ENCODE measurements at places on chromosomes 3 and 15.
A peak's percentile ranks its signal among the peaks of the same experiment; 100 is the strongest.

GRCh38 chr3:111737047-111737705 lies 121.9 kb upstream of the PHLDB2 start:
- no peaks in the 10 kb centered on the region for H3K27me3 ChIP-seq
- no peak for DNase-seq
- no peak overlapping the region for H3K27ac ChIP-seq
- no peak overlapping the region for H3K4me3 ChIP-seq
- peaks cover 2% of the 10 kb centered on the region for H3K36me3 ChIP-seq

DNA sequence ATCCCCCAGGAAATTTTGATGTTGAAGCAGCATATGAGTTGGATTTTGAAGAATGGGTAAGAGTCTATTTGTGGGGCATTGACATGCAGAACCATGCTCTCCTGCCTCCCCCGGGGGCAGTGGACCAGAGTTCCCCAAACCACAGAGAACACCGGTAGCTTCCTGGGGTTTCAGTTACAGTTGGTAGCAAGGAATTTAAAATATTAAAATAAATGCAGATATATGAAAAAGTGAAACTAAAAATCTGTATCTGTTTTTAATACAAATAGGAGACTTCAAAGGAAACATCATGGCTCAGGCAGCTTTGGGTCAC lies 37.4 kb downstream of the SLC9A9 start:
- no peaks in the 10 kb centered on the region for H3K4me1 ChIP-seq
- H3K27ac ChIP-seq: no peak overlapping the region
- H3K27me3 ChIP-seq: no peaks in the 10 kb centered on the region
- H3K36me3 ChIP-seq: no peaks in the 10 kb centered on the region
- no peak overlapping the region for H3K4me3 ChIP-seq

DNA sequence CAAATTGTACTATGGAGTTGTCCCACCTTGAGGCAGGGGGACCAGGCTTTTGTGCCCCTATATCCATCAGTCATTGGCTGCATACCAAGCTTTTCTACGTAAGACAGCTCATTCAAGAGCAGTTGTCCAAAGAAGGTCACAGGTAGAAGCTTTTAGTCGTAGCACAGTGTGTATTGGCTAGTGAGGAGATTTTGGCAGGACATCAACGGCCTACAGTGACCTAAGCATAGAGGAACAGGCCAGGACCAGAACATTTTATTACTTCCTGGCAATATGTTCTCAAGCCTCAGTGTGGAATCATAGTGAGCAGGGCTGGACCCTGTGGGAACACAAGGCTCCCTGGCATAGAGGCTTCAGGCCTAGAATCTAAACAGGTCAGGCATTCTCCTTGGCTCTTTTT lies 105.4 kb upstream of the ANKRD28 start:
- no peak overlapping the region for H3K4me3 ChIP-seq
- H3K27me3 ChIP-seq: no peaks in the 10 kb centered on the region
- no peak overlapping the region for H3K27ac ChIP-seq
- no peaks in the 10 kb centered on the region for H3K36me3 ChIP-seq
- no peak for DNase-seq

DNA sequence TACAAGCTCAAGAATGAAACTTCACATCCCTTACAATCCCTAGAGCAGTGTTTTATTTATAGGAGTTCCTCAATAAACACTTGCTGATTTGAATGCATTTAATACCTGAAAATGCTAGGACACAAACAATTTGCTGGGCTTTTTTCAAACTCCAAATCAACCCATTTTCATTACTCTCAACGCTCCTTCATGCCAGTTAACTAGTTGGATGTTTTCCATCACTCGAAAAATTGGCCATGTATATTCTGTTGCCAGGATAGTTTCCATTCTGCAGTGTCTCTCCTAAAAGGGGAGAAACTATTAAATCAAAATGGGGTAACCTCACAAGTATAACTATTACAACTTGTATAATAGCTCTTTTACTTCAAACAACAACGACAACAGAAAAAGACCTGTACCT lies 1.2 kb downstream of the GBE1 start:
- H3K36me3 ChIP-seq: no peaks in the 10 kb centered on the region
- H3K4me3 ChIP-seq: peak overlapping the region; percentile 86
- no peaks in the 10 kb centered on the region for H3K27me3 ChIP-seq
- H3K4me1 ChIP-seq: no peaks in the 10 kb centered on the region
- DNase-seq: no peak
- H3K27ac ChIP-seq: no peak overlapping the region

DNA sequence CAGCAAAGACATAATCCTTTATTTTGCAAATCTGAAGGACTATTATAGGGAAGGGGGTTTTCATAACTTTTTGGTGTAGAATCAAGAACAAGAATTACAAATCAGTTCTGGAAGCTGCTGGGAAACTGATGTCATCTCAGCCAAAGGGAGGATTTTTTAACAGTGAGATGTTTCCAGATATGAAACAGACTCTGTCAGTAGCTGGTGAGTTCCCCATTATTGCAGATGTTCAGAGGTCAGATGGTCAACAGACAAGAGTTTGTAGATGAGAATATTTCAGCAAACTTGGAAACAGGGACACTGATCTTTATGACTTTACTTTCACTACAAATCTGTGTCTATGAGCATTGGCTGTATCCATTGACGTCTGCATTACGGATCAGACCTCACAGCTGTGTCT lies 71.9 kb upstream of the LPP start:
- no peak for DNase-seq
- H3K27ac ChIP-seq: no peak overlapping the region
- H3K4me3 ChIP-seq: no peak overlapping the region
- H3K4me1 ChIP-seq: peaks cover 34% of the 10 kb centered on the region
- H3K36me3 ChIP-seq: no peaks in the 10 kb centered on the region

All from Caco-2 (cell line).